ENCODE measurements at places on chromosomes 16 and 17.

DNA sequence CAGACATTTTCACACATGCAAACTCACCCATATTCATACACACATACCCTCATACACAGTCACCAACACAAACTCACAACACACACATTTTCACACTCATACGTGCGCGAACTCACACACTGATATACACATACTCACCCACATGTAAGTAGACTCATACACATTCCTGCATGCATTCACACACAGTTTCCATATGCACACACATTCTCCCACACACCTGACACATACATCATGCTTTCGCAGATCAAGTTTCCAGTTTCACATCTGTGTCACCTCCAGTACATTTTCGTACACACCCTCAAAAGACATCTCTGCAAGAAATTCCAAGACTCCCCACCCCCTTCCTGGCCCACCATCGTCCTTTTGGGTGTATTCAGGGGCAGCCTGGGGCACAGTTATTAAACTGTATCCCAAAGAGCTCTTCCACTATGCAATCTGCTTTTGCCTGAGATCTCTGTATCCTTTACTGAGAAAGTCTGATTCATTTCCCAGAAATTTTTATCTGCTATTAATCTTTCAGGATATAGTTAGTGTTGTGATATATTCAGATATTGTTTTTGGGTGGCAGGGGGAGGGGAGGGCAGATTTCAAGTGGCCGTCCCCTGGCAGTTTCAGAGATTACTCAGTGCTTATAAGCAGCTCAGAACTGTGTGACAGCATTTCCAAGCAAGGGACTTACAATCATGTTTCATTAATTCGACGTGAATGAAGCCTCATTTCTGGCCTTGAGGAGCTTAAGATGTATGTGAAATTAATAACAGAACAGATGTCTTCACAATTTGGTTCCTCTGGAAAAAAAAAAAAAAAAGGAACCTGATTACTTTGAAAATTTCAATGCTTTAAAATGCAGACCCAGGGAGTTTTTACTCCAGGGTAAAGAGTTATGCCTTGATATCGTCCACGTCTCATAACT, 35.3 kb upstream of the MMP2 start:
- DNase-seq: no peak

- no peak for DNase-seq
These were observed 4.4 kb downstream of the GSDMB start for GRCh38 chr17:39913989-39914388.

GRCh38 chr17:64384253-64385186, 6.1 kb downstream of the PECAM1 start:
- DNase-seq: no peak

DNA sequence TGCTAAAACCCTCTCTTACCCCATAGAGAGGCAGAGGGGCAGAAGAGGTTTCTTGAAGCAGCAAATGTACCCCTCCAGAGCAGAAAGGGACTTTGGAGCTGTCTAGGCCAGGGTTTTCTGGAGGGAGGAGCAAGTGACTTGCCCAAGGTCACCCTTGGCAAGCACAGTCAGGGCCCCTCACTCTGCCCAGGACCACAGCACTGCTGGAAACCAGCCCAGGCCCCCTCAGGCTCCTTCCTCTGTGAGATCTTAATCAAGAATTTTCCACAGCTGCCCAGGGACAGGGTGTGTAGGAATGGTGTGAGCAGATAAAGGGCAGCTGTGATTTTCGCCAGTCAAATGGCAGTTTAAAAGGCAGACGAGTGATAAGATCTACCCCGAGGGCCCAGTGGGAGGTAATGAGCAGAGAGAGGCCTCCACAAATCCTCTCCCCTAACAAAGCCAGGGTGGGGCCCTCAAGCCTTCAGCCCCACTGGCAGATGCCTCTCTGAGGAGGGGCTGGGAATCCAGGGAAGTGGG, 3.9 kb upstream of the SLC12A3 start:
- DNase-seq: no peak

DNA sequence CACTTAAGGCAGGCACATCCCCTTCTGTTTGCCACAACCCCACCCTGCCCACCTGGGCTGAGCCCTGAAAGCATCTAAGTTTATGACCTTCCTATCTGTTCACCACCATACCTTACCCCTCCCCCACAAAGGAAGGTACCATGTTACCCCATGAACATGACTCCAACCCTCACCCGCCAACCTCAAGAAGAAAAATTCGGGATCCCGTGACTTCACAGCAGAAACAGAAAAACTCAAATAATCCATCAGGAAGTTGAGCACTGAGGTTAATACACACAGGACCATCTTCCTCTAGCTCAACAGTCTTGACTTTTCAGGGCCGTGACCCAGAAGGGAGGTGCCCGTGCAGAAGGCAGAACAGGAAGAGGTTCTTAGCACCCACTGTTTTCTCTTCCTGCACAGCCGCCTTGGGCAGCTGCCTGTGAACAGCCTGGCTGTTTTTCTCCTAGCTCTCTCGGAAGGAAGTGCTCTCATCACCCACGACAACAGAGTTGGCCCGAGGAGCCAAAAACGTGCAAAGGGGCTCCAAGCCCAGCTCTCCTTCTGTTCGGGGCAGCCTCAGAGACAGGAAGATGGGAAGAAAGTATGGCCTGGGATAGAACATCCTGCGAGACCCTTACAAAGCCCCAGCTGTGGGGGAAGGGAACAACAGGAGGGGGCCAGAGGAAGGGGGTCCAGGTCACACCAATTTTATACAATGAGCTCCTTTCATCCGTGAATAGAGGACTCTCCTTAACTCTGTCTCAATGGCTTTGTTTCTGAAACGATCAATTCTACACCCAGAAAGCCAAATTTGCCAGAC, 101.1 kb downstream of the XYLT1 start:
- no peak for DNase-seq

DNA sequence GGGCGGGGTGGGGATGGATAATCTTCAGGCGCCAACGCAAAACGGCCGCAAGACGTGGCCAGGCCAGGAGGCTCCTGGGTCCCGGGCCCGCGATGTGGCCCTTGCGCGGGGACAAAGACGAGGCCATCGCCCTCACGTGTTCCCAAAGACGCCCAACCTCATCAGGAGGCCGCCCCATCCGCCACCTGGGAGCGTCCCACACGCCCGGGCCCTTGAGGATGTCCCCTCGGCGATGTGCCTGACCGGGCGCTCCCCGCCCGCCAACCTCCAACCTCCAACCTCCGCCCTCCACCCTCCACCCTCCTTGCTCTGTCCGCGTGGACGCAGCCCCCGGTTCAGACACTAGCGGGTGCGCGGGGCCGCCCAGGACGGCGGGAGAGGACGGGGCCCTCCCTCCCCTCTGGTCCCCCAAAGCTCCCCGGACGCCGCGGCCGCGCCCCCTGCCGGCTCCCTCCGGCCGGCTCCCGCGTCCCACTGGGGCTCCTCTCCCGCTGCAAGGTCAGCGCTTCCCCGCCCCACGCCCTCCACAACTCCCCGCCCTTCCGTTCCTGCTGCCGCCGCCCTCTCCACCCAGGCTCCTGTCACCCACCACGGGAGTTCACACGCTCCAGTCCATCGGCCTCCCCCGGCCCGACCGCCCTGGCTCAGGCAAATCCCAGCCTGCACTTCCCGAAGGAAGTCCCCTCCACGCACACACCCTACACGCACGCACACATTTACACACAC, 250.8 kb upstream of the RPL38 start:
- DNase-seq: no peak

- DNase-seq: no peak
These were observed 64.4 kb downstream of the EFCAB5 start for GRCh38 chr17:30005709-30006320.

- DNase-seq: no peak
These were observed 26.7 kb upstream of the TEX2 start for GRCh38 chr17:64289741-64290141.

GRCh38 chr17:30476726-30477082, 504 bp upstream of the GOSR1 start:
- DNase-seq: no peak

DNA sequence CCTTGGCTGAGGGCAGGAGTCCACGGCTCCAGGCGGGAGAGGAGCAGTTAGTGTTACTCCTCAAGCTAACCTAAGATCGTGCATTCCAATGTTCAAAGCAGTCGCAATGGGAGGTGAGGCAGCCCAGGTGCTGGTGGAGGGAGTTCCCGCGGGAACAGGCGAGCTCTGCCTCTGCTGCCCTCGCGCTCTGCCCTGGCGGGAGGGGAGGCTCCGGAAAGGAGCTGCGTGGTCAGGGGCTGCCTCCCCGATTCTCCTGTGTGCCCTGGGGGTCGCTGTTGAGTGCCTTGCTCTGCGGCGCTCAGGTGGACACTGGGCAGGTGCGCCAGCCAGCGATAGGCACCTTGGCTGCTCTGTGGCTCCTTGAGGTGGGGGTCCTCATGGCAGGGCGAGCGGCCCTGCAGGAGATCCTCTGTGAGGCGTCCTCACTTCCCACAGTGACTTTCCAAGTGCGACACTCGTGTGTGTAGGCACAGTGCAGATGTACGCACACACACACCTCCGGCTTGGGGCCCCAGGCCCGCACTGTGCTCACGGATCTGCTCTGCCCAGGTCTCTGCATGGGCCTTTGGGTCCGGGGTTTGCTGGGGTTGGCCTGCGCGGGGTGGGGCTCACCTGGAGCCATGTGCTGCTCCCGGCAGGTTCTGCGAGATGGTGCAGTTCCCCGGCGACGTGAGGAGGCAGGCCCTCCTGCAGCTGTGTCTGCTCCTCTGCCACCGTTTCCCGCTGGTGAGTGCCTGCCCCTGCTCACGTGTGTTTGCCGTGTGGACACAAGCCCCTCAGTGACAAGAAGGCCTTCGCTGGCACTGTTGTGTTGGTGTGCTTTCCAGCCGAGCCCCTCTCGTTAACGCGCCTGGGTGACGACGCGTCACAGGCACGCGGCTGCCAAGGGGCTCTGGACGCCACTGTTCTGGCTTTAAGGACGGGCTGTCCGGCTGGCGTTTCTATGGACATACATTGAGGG, 97.9 kb upstream of the ZNF750 start:
- no peak for DNase-seq

- DNase-seq: no peak
These were observed 29.7 kb downstream of the USP31 start for GRCh38 chr16:23119570-23119969.

- no peak for DNase-seq
These were observed 7.9 kb downstream of the PLLP start for GRCh38 chr16:57276596-57276995.

- DNase-seq: no peak
These were observed 1.7 kb upstream of the SLC13A2 start for GRCh38 chr17:28471531-28472342.

DNA sequence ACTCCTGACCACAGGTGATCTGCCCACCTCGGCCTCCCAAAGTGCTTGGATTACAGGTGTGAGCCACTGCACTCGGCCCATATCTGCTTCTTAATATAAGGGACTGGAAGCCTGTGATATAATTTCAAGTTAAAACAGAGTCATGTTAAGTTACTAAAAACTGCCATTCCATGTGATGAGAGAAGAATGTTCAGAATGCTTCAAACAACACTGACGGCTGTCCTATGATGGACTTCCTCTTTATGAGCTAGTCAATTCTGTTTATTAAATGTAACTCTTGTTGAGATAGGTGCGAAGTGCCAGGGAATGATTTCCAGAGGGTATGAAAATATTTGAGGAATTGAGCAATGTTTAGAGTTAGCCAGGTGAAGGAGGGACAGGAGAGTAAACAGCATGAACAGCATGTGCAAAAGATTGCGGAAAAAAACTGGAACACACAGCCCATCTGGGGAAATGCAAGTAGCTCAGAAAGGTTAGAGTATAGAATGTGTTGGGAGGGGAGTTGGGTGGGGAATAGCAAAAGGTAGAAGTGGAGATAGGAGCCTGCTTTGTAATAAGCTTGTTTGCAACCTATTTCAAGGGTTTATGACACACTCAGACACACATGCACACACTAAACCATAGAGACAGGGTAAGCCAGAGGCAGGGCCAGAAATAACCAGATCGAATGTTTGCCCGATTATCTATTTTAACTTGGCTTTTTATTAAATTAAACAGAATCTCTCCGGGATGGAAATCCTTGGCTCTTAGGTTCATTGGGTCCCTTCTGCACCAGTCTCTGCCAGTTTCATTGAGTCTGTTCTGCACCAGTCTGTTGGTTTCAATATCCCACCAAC, 135.6 kb upstream of the COX10 start:
- no peak for DNase-seq

GRCh38 chr16:4420505-4421105, 4.2 kb upstream of the CORO7 start:
- DNase-seq: no peak

- no peak for DNase-seq
These were observed 83.7 kb downstream of the RTN4RL1 start for GRCh38 chr17:1941272-1942065.

- DNase-seq: no peak
These were observed 195.9 kb upstream of the CHMP6 start for GRCh38 chr17:80795754-80796153.

DNA sequence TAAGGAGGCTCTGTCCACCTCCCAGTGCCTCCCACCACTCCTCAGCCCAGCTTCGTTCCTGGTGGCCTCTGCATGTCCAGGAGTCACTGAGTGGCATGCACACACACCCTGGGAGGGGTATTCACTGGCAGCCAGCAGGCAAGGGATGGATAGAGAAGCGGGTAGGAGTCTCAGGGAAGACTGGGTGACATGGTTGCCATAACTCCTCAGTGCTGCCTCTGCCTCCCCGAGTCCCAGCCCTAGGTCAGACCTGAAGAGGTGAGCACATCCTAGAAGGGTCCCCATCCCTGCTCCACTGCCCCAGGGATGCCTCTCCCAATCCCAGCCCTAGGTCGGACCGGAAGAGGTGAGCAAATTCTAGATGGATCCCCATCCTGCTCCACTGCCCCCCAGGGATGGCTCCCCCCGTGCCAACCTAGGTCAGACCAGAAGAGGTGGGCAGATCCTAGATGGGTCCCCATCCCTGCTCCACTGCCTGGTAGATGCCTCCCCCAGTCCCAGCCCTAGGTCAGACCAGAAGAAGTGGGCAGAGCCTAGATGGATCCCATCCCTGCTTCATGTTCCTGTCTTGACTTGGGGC, 197.0 kb downstream of the IRF8 start:
- no peak for DNase-seq

DNA sequence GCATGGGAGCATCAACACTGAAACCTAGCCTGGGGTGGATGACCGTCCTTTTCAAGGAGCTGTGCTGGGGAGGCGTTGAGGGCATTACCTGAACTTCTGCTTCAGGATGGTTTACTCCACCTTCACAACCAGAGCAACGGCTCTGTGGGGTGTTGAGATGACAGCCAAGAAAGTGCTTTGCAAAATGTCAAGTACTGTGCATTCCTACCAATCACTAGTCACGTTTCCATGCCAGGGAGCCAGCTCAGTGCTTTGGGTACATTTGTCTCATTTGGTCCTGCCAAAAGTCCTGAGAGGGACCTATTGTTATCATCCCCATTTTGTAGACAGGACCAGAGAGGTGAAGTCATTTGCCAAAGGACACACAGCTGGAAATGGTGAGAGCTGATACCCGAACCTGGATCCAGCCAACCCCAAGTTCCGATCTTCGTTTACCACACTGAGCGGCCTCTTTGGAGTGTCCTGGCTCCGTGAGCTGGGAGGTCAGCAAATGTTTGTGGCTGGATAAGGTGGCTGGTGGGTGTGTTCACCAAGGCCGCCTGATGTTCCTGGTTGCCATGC, 61.6 kb downstream of the IRF8 start:
- DNase-seq: no peak

- no peak for DNase-seq
These were observed 30.6 kb upstream of the MMD start for GRCh38 chr17:55452139-55452790.
